Mesangial cell (primary cell): ENCODE measurements at places on chromosomes 5 and 9. TPM values are rescaled to one million over a fixed set of nuclear protein-coding genes. Genes with fewer than 3 reads are reported as not detected.

The OR2V1 gene
- not detected in 2 replicates for total RNA-seq

The SIL1 gene
- 37.3 and 51.0 TPM in 2 replicates for total RNA-seq

The TMEM171 gene
- total RNA-seq: 8.1 and 9.1 TPM in 2 replicates

The IER5L gene
- total RNA-seq: 31.3 and 152 TPM in 2 replicates

The EPB41L4B gene
- total RNA-seq: 0.49 and 0.76 TPM in 2 replicates

The PCDHGA5 gene
- total RNA-seq: 0.33 and 1.5 TPM in 2 replicates

The PITX1 gene
- total RNA-seq: under 0.01 TPM in 1 of 2 replicates, not detected in the other

The GABRA1 gene
- not detected in 2 replicates for total RNA-seq

The TRIM7 gene
- total RNA-seq: 4.1 and 8.8 TPM in 2 replicates

The ADAMTSL2 gene
- under 0.01 and 0.25 TPM in 2 replicates for total RNA-seq
